Muscle of arm (tissue), 14 donors: ENCODE measurements at places on chromosomes 2 and 18. TPM values are rescaled to one million over a fixed set of nuclear protein-coding genes. Genes with fewer than 3 reads are reported as not detected.

GRCh38 chr18:32770054-32770665 lies 2.7 kb downstream of the KLHL14 start:
- DNase-seq, result no peak

DNA sequence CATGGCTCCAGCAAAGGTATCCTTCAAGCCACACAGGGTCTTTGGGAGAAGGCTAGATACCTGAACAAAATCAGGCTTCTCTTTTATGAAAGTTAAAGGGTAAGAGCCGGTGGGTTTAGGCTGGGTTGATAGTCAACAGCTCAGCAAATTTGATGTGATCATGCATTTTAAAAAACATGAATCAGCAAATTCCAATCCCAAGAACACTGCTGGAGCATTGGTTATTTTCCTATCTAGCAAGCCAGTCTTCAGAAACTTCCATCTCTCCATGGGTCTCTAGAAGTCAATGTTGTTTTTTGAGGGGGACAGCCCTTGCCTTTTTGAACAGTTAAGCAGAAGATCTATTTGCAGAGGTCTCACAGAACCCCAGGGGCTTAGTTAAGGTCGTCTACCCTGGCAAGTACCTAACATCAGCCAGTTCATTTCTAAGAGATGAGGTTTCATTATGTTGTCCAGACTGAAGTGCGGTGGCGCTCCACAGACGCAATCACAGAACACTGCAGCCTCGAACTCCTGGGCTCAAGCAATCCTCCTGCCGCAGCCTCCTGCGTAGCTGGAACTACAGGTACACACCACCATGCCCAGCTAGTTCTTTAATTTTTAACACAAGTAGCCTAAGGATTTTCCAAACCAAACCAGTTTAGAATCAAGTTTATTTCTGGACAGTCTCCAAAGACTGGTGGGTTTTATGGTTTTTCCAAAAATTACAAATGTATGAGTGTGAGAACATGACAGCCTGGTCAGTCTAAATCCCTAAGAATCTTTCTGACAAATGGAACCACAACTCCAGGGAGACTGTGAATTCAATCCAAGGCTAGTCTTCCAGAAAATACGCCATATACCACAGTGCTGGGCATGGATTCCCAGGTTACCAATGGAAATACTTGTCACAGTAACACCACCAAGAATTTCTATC lies 4.1 kb upstream of the ZCCHC2 start:
- no peak for DNase-seq

- no peak for DNase-seq
Measured at GRCh38 chr18:3827236-3827845, 377.4 kb downstream of the TGIF1 start.

Gene PRSS56
- not detected for polyA plus RNA-seq
